ENCODE measurements at places on chromosomes 1 and 21.

DNA sequence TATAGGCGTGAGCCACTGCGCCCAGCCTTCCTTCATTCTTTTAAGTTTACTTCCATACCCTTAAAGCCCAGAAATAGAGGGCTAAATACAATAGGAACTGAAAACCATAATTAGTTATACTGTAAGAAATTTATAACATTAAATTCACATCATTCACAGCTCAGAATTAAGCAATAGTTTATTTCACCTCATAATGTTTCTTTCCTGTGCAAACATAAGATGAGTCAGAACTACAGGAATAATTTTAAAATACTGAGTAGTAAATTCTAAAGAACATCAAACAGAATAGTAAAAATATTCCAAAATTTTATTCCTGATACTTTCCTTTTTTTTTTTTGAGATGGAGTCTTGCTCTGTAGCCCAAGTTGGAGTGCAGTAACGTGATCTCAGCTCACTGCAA is 24.1 kb downstream of the POGZ start:
- H3K36me3 ChIP-seq: peaks cover 49% of the 10 kb centered on the region
- H3K4me3 ChIP-seq: no peak overlapping the region

DNA sequence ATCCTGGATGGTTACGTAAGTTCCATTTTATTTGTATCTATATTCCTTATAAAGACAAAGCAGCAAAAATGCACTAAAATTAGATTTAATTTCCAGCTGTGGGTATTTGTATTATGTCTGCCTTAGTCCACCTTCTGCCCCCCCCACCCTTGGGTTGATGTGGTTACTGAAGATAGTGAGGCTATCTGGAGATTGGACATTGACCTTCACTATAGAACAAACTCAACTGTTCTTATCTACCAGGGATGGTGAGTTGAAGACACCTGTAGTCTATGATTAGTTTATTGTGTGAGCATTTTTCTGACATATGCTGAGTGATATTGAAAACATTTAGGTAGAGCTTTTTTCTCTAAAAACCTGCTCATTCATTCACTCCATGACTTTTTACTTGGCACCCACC is 122.2 kb downstream of the NFIA start:
- H3K4me3 ChIP-seq: no peak overlapping the region
- DNase-seq: no peak
- H3K27ac ChIP-seq: no peak overlapping the region

DNA sequence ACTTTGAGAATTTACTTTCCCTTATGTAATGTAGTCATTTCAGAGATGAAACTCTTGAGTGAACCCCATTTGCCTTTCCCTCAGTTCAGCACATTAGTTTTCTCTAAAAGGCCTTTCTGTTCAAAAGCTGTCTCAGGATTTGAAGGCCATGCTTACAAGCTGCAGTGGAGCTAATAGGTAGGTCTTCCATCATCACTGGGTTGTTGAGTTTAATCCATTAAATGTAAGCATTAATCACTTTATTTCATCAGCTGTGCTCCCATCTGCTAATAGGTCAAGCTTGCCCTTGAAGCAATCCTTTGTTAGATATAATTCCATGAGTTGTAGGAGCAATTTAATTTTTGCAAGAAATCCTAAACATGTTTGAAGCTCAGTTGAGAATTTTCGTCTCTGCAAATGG is 422.2 kb upstream of the ZP4 start:
- DNase-seq: no peak
- H3K27ac ChIP-seq: no peak overlapping the region
- H3K36me3 ChIP-seq: no peaks in the 10 kb centered on the region
- no peaks in the 10 kb centered on the region for H3K27me3 ChIP-seq

GRCh38 chr1:2528016-2528415 is 1.6 kb upstream of the PANK4 start:
- H3K27ac ChIP-seq: peak overlapping the region; percentile 66
- peaks cover 60% of the 10 kb centered on the region for H3K27me3 ChIP-seq
- H3K36me3 ChIP-seq: peaks cover 1% of the 10 kb centered on the region
- H3K4me1 ChIP-seq: no peaks in the 10 kb centered on the region

DNA sequence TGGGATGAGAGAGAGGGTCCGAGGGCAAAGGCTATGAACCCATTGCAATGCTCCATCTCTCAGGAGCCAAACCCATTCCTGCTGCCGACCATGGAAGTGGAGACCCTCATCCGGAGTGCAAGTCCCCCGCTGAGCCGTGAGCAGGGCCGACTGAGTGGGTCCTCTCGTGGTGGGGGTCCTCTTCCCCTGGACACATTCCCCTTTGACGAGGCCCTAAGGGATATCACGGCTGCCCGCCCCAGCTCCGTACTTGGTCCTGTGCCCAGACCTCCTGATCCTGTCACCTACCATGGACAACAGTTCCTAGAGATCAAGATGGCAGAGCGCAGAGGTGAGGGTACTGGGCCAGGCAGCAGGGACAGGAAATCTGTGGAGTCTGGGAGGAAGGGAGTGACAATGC is 11.0 kb downstream of the HYI start:
- H3K27ac ChIP-seq: no peak overlapping the region
- H3K4me3 ChIP-seq: no peak overlapping the region
- H3K27me3 ChIP-seq: no peaks in the 10 kb centered on the region
- peak; percentile 37 for DNase-seq

DNA sequence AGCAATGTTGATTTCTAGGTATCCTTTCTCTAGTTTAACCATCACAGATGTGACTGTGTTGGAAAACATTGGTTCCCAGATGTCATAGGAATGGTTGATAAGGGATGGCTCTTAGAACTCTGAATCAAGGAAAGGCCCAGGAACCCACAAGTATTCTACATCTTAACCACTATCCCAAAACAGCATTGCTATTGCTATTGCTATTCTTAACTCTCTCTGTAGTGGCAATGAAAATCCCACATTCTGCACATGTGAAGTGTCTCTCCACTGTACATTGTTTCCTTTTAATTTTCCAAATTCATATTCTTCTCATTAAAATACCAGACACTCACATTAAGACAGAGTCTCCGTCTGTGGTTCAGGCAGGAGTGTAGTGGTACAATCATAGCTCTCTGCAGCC is 420.4 kb upstream of the RUNX1 start:
- no peak overlapping the region for H3K27ac ChIP-seq
- H3K4me3 ChIP-seq: no peak overlapping the region
- H3K27me3 ChIP-seq: no peaks in the 10 kb centered on the region
- DNase-seq: no peak

DNA sequence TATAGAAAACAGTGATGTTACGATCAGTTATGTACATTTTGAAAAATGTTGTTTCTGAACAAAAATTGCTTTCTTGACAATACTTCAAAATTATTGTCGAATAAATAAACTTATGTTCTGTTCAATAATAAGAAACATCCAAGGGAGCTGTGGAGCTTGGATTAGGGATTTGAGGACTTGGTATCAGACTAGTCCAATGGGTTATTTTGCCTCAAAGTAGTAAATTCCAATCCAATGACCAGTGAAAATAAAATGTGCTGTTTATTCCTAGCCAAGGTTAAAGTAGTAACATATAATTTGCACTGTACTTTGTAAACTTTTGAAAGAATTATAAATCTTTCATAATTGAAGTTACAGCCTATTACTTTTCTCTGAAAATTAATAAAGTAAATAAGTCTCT is 79.1 kb upstream of the IVNS1ABP start:
- H3K36me3 ChIP-seq: no peaks in the 10 kb centered on the region
- no peak overlapping the region for H3K4me3 ChIP-seq
- H3K27me3 ChIP-seq: no peaks in the 10 kb centered on the region
- no peak overlapping the region for H3K27ac ChIP-seq

GRCh38 chr21:17798796-17799195 is 20.4 kb downstream of the C21orf91 start:
- peaks cover 84% of the 10 kb centered on the region for H3K36me3 ChIP-seq
- H3K27ac ChIP-seq: no peak overlapping the region
- no peak overlapping the region for H3K4me3 ChIP-seq
- H3K27me3 ChIP-seq: no peaks in the 10 kb centered on the region

DNA sequence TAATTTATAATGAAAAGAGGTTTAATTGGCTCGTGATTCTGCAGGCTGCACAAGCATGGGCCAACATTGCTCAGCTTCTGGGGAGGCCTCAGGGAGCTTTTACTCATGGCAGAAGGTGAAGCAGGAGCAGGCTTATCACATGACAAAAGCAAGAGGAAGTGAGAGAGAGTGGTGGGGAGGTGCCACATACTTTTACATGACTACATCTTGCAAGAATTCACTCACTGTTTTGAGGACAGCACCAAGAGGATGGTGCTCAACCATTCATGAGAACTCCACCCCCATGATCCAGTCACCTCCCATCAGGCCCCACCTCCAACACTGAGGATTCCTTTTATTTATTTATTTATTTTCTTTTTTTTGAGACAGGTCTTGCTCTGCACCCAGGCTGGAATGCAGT is 5.5 kb upstream of the PLEKHM2 start:
- no peaks in the 10 kb centered on the region for H3K36me3 ChIP-seq
- no peaks in the 10 kb centered on the region for H3K27me3 ChIP-seq
- H3K4me3 ChIP-seq: peak overlapping the region; percentile 35
- H3K4me1 ChIP-seq: peaks cover 5% of the 10 kb centered on the region

GRCh38 chr1:246565751-246566127 is 322 bp downstream of the TFB2M start:
- peak overlapping the region; percentile 69 for H3K27ac ChIP-seq
- no peaks in the 10 kb centered on the region for H3K27me3 ChIP-seq
- peak overlapping the region; percentile 97 for H3K4me3 ChIP-seq
- no peak for DNase-seq
- peaks cover 20% of the 10 kb centered on the region for H3K36me3 ChIP-seq

GRCh38 chr1:118960026-118960561 is 28.0 kb downstream of the TBX15 start:
- no peaks in the 10 kb centered on the region for H3K27me3 ChIP-seq
- no peaks in the 10 kb centered on the region for H3K36me3 ChIP-seq
- no peaks in the 10 kb centered on the region for H3K4me1 ChIP-seq
- no peak overlapping the region for H3K4me3 ChIP-seq
- H3K27ac ChIP-seq: no peak overlapping the region

DNA sequence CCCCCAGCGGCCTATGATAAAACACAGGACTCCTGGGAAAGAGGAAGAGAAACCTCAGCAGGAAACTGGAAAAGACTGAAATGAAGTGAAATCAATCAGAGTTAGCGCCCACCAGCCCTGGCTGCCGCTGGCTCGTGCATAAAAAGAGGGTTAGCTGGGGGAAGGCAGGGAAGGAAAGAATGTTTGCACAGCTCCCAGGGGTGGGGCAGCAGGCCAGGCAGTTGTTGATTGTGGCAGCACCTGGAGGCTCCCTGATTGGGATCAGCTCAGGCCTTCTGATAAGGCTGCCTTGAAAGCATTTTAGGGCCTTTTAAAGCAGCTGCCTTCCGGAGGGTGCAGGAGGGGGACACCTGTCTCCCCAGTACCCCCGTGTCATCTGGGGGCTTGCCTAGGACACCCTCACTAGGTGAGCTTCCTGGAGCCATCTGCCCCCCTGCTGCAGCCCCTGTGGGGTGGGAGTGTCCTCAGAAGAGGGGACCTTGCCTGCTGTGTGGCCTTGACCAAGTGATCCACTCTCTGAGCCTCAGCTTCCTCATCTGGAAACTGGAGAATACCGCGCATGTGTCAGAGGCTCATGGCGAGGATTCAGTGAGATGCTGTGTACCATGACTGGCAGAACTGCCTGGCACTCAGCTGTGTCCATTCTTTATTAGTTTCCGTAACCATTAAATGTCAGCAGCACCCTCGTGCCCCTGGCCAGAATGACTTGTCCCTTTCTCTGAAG is 6.6 kb downstream of the EPHB2 start:
- H3K4me1 ChIP-seq: peaks cover 25% of the 10 kb centered on the region
- H3K36me3 ChIP-seq: peaks cover 12% of the 10 kb centered on the region
- H3K4me3 ChIP-seq: peak overlapping the region; percentile 47
- H3K27ac ChIP-seq: peak overlapping the region; percentile 16
- peaks cover 13% of the 10 kb centered on the region for H3K27me3 ChIP-seq
- DNase-seq: peak; percentile 83

- no peak for DNase-seq
- no peak overlapping the region for H3K4me3 ChIP-seq
- H3K27me3 ChIP-seq: no peaks in the 10 kb centered on the region
- peaks cover 2% of the 10 kb centered on the region for H3K4me1 ChIP-seq
Measured at GRCh38 chr1:151002051-151002450, 4.7 kb downstream of the MINDY1 start.

DNA sequence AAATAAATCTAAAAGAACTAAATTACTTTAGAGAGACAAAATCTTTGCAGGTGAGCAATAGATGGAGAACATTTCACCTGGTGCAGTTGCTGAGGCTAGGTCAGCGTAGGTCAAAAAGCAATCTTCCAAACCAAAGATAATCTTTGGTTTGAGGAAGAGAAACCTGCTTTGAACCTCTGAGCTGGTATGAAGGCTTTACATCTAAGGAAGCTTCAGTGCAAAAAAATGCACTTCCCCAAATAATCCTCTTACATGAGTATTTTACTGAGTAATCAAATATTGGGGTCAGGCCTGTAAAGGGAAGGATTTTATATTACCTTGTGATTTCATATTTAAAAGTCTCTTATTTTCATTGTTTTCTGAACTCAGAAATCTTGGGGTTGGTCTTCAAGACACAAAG is 223.6 kb downstream of the SRGAP2C start:
- no peaks in the 10 kb centered on the region for H3K36me3 ChIP-seq
- DNase-seq: no peak
- no peak overlapping the region for H3K4me3 ChIP-seq

- H3K27me3 ChIP-seq: peaks cover 22% of the 10 kb centered on the region
- H3K27ac ChIP-seq: no peak overlapping the region
- H3K4me1 ChIP-seq: peaks cover 14% of the 10 kb centered on the region
- no peak for DNase-seq
- no peaks in the 10 kb centered on the region for H3K36me3 ChIP-seq
- no peak overlapping the region for H3K4me3 ChIP-seq
Measured at GRCh38 chr1:236284291-236284721, 2.5 kb upstream of the ERO1B start.

- H3K36me3 ChIP-seq: no peaks in the 10 kb centered on the region
- no peak overlapping the region for H3K4me3 ChIP-seq
Measured at GRCh38 chr1:73673971-73674370, 524.0 kb downstream of the LRRIQ3 start.

GRCh38 chr1:16120940-16121410 is 34.9 kb downstream of the EPHA2 start:
- DNase-seq: no peak
- H3K4me1 ChIP-seq: peaks cover 25% of the 10 kb centered on the region
- H3K27me3 ChIP-seq: no peaks in the 10 kb centered on the region
- H3K27ac ChIP-seq: no peak overlapping the region

DNA sequence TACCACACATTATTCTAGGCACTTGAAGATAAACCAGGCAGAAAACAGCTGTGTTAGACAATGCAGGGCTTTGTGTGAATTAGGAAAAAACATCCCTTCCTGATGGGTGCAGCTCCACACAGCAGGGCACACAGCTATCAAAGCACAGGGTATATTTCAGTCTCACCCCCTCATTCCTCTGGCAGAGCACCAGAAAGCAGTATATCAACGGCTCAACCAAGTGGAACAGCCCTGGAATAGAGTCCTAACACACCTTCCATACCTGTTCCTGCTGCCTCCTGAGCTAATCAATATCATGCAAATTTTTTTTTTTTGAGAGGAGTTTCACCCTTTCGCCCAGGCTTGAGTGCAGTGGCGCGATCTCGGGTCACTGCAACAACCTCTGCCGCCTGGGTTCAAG is 32.1 kb downstream of the LYST start:
- H3K4me1 ChIP-seq: peaks cover 5% of the 10 kb centered on the region
- H3K27ac ChIP-seq: no peak overlapping the region
- peaks cover 5% of the 10 kb centered on the region for H3K27me3 ChIP-seq
- no peak for DNase-seq
- no peaks in the 10 kb centered on the region for H3K36me3 ChIP-seq

- DNase-seq: no peak
- no peak overlapping the region for H3K4me3 ChIP-seq
- no peaks in the 10 kb centered on the region for H3K27me3 ChIP-seq
- no peaks in the 10 kb centered on the region for H3K4me1 ChIP-seq
- H3K27ac ChIP-seq: no peak overlapping the region
Measured at GRCh38 chr1:177864538-177865305, 105.1 kb downstream of the SEC16B start.

- no peaks in the 10 kb centered on the region for H3K4me1 ChIP-seq
- no peak overlapping the region for H3K4me3 ChIP-seq
- peaks cover 28% of the 10 kb centered on the region for H3K36me3 ChIP-seq
- H3K27me3 ChIP-seq: no peaks in the 10 kb centered on the region
- no peak overlapping the region for H3K27ac ChIP-seq
Measured at GRCh38 chr1:95145493-95145892, 28.3 kb downstream of the TLCD4 start.

Measured in endodermal cell (in vitro differentiated cells).